Fibroblast of lung (primary cell): ENCODE measurements at places on chromosomes 2 and 18. TPM values are rescaled to one million over a fixed set of nuclear protein-coding genes. Genes with fewer than 3 reads are reported as not detected.

DNA sequence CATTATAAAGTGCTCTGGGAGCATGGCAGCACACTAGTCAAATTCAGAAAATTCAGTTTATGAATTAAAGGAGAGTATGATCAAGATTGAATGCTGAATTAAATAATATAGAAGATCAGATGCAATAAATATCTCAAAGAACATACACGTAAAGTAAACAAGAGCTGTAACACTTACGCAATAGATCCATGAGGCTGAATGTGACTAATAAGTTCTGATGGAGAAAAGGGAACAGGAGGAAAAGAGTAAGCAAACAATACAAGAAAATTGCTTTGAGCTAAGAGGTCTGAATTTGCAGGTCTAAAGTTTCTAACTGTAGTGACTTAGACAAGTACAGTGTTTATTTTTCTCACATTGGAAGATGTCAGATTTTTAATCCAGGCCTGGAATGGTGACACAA lies 646.7 kb upstream of the ZNF804A start:
- DNase-seq: peak; percentile 4
- no peaks in the 10 kb centered on the region for H3K4me1 ChIP-seq
- no peak overlapping the region for H3K27ac ChIP-seq
- H3K27me3 ChIP-seq: no peaks in the 10 kb centered on the region
- H3K36me3 ChIP-seq: no peaks in the 10 kb centered on the region
- no peak overlapping the region for H3K4me3 ChIP-seq

Gene LYPD1
- polyA plus RNA-seq: 4.3 and 4.8 TPM in 2 replicates

DNA sequence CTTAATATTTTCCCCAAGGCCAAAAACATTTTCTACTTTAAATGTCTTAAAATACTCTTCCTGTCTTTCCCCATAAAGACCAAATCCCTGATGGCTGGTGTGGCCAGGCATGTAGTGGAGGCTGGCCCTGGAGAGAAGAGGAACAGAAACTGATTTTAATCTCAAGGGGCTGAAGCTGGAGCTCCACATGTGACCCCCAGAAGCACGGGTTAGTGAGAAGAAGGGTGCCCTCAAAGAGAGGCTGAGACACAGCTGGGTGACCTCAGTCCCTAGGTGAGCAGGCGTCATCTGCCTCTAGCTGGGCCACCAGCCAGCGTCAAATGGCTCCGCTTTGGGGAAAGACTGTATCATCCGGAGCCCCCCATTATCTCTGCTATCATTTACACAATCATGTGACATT lies 19.3 kb upstream of the TMEM18 start:
- no peaks in the 10 kb centered on the region for H3K36me3 ChIP-seq
- H3K4me3 ChIP-seq: no peak overlapping the region
- H3K27me3 ChIP-seq: no peaks in the 10 kb centered on the region
- no peak for DNase-seq
- H3K4me1 ChIP-seq: no peaks in the 10 kb centered on the region
- H3K27ac ChIP-seq: no peak overlapping the region

Gene SERPINB11
- not detected in 2 replicates for polyA plus RNA-seq

DNA sequence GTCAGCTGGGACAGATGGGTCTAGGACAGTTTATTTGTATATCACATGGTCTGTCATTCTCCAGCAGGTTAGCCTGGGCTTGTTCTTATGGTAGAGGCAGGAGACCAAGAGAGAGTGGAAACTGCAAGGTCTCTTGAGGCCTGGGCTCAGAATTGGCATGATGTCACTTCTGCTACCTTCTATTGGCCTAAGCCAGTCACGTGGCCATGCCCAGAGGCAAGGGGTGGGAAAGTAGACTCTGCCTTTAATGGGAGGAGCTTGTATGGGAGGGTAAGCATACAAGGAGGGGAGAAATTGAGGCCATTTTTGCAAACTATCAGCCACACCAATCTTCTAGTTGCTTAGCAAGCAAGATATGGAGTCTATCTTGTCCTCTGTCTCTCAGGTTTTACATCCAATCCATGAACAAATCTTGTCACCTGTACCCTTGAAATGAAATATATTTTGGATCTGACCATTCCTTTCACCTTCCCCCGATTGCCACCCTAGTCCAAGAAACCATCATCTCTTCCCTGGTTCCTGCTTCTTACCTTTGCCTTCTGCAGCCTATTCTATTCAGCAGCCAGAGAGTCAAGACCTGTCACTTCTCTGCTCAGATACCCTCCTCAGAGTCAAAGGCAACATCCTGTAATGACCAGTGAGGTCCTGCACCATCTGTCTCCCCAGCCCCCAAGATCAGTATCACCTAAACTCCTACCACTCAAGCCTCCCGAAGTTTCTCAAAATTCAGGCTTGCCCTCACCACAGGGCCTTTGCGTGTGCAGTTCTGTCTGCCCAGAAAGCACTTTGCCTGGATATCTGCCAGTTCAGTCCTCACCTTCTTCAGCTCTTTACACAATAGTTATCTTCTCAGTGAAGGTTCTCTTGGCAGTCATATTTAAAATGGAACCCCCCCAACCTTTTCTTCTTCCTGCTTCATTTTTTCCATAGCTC lies 240.0 kb downstream of the LOXHD1 start:
- no peaks in the 10 kb centered on the region for H3K27me3 ChIP-seq
- H3K27ac ChIP-seq: no peak overlapping the region
- no peaks in the 10 kb centered on the region for H3K36me3 ChIP-seq
- no peaks in the 10 kb centered on the region for H3K4me1 ChIP-seq

DNA sequence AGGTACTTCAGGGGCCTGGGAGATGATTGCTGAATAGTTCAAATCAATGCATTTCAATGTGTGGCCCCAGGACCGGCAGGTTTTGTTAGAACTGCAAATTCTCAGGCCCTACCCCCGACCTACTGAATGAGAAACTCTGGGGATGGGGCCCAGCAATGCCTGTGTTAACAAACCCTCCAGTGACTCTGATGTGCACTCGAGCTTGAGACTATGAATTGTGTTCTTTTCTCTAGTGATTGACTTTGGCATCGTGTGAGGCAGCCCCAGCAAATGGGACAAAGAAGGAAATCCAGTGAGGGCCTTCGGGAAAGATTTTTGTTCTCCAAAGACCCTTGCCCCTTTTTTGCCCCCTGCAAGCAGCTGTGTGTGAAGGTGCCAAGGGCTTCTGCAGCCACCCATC lies 22.4 kb downstream of the ALK start:
- no peak overlapping the region for H3K27ac ChIP-seq
- H3K4me1 ChIP-seq: no peaks in the 10 kb centered on the region
- H3K4me3 ChIP-seq: no peak overlapping the region
- DNase-seq: no peak
- peaks cover 2% of the 10 kb centered on the region for H3K27me3 ChIP-seq
- H3K36me3 ChIP-seq: no peaks in the 10 kb centered on the region

GRCh38 chr2:237680702-237681478 lies 53.5 kb downstream of the LRRFIP1 start:
- H3K4me1 ChIP-seq: peaks cover 3% of the 10 kb centered on the region
- H3K4me3 ChIP-seq: no peak overlapping the region
- no peak for DNase-seq
- no peaks in the 10 kb centered on the region for H3K36me3 ChIP-seq
